Osteoblast (primary cell): ENCODE measurements at places on chromosomes 4 and X. TPM values are rescaled to one million over a fixed set of nuclear protein-coding genes. Genes with fewer than 3 reads are reported as not detected.

TAF7L gene
- total RNA-seq: 0.29 and 0.36 TPM in 2 replicates

DNA sequence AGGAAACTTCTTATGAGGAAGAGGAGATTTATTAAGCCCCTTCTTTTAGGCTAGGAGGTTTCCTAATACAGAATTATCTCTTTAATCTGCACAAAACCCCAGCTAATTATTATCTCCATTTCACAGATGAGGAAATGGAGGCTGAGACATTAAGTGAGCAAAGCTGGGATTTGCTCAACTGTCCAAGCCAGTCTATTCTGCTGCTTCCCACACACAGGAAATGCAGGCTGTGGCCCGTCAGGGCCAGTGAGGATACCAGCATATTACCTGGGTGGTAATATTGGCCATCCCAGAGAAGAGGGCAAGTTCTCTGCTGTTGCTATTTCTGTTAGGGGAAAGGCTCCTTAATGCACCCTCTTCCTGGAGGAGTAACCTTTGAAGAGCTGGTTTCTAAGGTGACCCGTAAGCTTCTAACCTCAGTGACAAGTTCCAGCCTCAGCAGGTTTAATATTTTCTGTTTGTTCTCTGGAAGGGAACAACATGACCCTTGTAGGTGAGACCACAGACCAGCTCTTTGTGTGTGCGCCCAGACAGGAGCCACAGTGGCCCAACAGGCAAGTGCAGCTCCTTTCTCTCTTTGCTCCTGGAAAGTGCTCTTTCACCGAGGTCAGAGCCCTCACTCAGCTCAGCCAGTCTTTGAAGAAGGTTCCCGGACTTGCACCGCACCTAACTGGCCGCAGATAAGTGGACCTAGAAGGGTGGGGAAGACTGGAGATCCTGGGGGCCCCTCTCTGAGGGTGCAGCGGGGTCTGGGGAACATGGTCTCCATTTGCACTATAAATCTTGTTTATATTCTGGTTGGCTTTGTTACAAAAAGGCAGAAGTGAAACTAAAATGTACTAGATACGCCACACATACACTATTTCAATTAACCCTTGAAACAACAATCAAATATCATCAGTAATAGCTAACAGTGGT lies 35.5 kb downstream of the TBC1D9 start:
- DNase-seq: no peak

- DNase-seq: no peak
Observed at GRCh38 chr4:19999775-20000414, 251.8 kb upstream of the SLIT2 start.

GRCh38 chr4:164700471-164700870 lies 53.5 kb upstream of the SMIM31 start:
- DNase-seq: no peak

DNA sequence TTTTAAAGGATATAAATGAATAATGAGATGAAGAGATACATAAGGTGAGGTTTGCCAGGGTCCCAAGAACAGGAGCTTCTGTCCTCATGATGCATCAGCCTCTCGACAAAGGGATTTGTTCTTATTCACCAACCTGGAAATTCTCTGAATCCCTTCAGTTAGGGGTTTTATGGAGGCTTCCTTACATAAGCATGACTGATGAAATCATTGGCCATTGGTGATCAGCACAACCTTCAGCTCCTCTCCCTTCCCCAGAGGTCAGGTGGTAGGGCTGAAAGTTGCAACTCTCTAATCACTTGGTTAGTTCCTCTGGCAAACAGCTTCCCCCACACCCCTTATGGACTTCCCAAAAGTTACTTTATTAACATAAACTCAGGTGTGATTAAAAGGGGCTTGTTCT lies 222.0 kb downstream of the SPRY1 start:
- DNase-seq: no peak

- DNase-seq: no peak
Observed at GRCh38 chr4:89196056-89196674, 84.8 kb downstream of the TIGD2 start.

CDK16 gene
- total RNA-seq: 61.2 and 65.4 TPM in 2 replicates

DNA sequence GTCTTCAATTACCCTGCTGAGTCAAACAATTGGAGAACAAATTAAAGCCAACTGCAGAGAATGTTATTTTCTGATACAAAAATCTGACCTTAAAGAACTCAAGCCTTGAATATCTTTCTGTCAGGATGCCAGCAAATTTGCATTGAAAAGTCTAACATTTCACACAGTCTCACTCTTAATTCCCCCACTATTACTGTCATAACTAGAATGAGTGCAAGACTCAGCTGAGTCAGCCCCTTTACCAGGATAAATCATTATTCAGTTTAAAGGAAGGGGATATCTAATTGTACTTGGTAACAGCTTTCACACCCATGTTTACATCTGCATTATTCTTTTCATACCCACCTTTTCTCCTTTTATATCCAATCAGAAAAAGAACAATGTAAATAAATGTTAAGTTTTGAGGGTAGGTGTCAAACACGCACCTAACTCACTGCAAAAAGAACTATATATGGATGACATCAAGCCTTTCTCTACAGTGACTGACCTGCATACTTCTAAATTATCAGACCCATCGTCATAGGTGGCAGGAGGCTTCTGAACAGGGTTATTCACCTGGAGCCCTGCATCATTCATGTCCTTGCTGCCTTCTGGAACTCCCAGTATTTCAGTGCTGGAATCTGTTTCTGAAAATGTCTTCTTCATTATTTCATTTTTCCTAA lies 117.4 kb downstream of the TMA16 start:
- no peak for DNase-seq

NAAA gene
- total RNA-seq: 25.6 and 27.9 TPM in 2 replicates

- no peak for DNase-seq
Observed at GRCh38 chr4:31259119-31259518, 539.0 kb downstream of the PCDH7 start.

DNA sequence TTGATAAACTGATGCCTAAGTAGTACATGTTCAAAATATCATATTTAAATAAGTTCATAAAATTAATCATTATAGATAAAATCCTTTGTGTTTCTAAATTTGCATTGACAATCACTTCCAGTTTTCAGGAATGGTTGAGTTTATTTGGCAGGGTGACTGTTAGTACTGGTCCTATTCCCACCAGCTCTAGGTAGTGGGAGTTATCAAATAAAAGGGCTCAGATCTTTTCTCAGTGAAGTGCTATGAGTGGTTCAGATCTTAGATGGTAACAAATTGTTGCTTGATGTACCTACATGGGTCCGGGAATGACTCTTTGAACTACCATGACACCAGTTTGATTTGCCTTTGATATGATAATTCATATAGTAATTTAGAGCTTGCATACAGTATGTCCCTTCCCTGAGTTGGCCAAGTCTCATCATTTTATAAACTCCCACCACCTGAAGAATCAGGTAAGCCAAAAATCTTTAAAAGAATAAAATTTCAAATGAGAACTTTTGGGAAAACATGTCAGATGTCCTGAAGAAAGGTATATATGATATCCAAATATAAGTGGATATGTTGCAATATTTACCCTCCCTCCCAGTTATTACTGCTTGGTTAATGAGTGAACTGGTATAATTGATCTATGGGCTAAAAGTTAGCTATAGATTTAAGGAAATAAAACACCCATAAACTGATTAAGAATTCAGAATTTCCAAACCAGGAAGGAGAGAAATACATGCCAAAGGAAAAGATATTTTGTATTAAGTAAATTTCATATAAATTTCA lies 28.6 kb downstream of the GPC3 start:
- no peak for DNase-seq

- DNase-seq: no peak
Observed at GRCh38 chr4:156931267-156931666, 40.3 kb downstream of the PDGFC start.

DNA sequence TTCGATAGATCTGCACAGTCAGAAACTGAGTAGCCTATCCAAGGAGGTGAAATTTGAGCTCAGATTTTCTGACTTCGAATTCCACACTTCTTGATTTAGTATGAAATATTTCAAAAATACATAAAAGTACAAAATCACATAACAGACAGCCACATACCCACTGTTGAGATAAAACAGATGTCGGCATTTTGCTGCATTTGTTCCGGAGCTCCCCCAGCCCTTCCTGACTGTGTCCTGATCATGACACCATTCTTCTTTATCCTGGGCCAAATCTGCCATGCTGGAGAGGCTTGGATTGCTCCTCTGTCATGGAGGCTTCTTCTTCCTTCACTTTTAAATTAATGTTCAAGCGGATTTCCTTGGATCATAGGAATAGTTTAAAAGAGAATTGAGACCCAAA lies 124.2 kb upstream of the RBPJ start:
- DNase-seq: no peak

DNA sequence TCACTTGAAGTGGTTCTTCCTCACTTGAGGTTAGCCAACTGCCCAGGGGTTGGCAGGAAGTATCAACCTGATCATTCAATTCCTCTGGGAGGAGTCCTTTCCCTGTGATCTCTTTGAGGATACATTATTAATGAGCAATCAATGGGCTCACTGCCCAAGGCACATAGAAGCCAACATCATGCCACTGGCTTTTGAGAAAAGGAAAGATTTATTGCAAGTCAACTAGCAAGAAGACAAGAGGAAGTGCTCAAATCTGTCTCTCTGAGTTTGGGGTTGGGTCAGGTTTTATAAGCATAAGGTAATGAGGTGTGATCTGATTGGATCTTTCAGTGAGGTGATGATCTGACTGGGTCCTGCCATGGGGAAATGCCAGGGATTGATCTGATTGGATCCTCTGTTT lies 39.6 kb downstream of the FGFBP1 start:
- DNase-seq: no peak

DNA sequence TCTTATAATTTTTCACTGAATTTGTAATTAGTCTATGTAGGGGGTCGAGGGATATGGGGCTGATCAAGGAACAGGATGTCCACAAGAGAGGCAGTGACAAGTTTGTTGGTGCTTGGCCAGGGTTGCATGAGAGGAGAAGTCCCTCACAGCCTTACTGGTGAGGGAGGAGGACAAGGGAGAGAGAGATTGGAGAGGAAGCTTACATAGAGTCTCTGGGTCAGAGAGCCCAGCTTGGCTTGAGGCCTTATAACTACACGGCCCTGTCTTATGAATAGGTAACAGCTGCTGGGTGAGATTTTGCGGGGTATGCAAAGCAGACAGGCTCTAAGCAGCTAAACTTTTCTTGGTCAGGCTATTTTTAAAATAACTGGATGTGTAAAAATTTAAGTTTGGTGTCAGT lies 37.9 kb upstream of the OTUD4 start:
- no peak for DNase-seq

NHSL2 gene
- 1.1 and 1.8 TPM in 2 replicates for total RNA-seq

GPM6B gene
- total RNA-seq: 1.1 and 1.8 TPM in 2 replicates

GRCh38 chrX:154596290-154596929 lies 11.5 kb downstream of the CTAG1A start:
- peak; percentile 84 for DNase-seq

DNA sequence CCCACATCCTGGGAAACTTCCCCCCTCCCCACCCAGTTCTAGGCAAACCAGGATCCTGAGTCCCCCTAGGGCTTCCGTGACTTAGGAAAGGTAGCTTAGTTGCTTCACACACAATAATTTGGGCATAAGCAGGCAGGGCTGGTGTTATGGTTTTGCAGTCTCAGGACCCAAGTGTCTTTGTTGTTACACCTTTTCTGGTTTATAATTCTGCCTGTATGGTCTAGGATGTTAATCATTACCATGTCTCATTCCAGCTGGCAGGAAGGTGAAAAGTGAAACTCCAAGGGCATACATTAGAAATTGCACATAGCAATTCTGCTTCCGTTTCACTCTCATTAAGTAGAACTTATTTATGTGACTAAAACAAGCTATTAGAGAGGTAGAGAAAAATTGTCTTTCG lies 16.8 kb downstream of the UGT8 start:
- peak; percentile 14 for DNase-seq

ZXDB gene
- 11.5 and 12.3 TPM in 2 replicates for total RNA-seq

BEND4 gene
- total RNA-seq: not detected in 2 replicates

SPATA4 gene
- 0.59 and 0.72 TPM in 2 replicates for total RNA-seq

- DNase-seq: no peak
Observed at GRCh38 chr4:96473246-96473645, 633.4 kb downstream of the PDHA2 start.

PDGFC gene
- total RNA-seq: 145 and 147 TPM in 2 replicates

CCDC110 gene
- total RNA-seq: 2.2 and 2.4 TPM in 2 replicates

REELD1 gene
- total RNA-seq: not detected in 2 replicates

- DNase-seq: no peak
Observed at GRCh38 chrX:148049441-148049840, 68.3 kb downstream of the FMR1NB start.

DNA sequence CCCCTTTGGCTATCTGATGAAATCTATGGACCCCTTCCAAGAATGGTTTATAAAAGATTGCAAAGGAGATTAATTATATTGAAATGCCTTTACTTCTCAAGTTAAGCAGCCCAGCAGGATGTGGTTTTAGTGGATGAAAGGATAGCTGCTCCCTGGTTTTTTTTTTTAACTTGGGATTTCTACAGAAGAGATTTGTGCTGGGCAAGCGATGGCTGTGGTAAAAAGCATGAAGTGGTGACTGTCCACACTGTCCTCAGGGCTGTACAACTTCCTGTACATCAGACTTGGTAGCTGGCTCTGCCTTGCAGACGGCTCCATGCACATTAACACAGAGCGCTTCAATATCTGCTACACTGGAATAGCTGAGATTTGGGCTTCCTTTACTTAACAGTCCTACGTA lies 321.7 kb downstream of the DHX15 start:
- DNase-seq: no peak

GRCh38 chr4:34039766-34040165 lies 2204.5 kb downstream of the ARAP2 start:
- DNase-seq: no peak

SRP72 gene
- total RNA-seq: 72.0 and 83.7 TPM in 2 replicates

GRCh38 chr4:183413234-183414200 lies 30.9 kb upstream of the CDKN2AIP start:
- DNase-seq: no peak

GRCh38 chr4:1043651-1044468 lies 32.4 kb downstream of the FGFRL1 start:
- peak; percentile 100 for DNase-seq

TSC22D3 gene
- total RNA-seq: 57.2 and 62.2 TPM in 2 replicates

TMPRSS11F gene
- not detected in 2 replicates for total RNA-seq

DNA sequence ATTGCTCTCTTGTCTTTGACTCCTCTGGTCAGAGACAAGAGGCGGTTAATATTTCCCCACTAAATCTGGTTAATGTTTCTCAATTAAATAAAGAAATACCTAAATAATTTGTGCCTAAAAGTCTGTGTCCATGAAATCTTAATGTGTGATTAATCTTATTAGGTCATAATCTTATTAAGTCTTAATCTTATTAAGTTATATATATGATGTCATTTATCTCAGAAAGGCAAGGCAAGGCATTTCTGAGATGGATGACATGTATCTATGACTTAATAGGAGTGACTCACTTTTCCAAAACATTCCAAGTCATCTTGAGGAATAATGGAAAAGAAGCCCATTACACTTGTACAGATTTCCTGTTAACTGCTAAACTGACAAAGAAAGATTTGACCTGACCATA lies 74.7 kb downstream of the TRAM1L1 start:
- no peak for DNase-seq

GRCh38 chrX:29662759-29663503 lies 552.4 kb upstream of the MAGEB2 start:
- DNase-seq: peak; percentile 75

NAP1L5 gene
- 2.9 and 5.1 TPM in 2 replicates for total RNA-seq

PIN4 gene
- 10.6 and 13.8 TPM in 2 replicates for total RNA-seq

NAP1L2 gene
- 0.29 TPM in 1 of 2 replicates, not detected in the other for total RNA-seq

DNA sequence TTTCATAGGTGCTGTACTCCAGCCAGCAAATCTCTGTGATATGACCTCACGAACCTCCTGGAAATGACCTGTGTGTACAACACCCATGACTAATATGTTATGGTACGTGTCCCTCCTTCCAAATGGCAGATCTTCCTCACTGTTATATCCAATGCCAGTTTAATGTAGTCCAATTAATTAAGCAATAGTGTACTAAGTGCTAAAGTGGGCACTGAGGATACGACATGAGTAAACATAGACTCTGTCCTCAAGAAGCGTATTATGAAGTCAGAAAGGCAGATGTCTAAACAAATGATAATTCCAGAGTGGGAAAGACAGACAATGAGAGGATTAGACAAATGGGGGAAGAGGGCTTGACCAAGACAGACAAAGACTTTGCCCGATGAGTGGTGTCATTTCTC lies 33.9 kb downstream of the GPRIN3 start:
- DNase-seq: no peak
